ENCODE measurements at places on chromosomes 11 and 22.

- no peak for DNase-seq
These were observed 11.2 kb upstream of the RAB3IL1 start for GRCh38 chr11:61928606-61929005.

GRCh38 chr11:124108156-124108555, 7.1 kb upstream of the VWA5A start:
- no peak for DNase-seq

DNA sequence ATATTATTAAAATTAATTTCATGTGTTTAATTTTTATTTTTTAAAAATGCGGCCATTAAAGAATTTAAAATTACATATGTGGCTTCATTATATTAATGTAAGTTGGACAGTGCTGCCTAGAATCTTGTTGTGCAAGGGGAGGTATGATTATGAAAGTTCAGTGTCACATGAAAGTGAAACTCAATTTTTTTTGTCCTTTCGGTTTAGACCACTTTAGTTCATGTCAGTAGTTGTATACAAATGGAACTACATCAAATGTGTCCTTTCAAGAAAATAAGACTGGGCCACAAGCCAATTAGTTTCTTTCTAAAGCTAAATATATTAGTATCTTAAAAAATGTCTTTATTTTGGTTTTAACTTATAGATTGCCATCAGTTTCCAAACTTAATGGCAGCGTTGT, 35.7 kb downstream of the TBCEL start:
- DNase-seq: no peak

- no peak for DNase-seq
These were observed 68.1 kb downstream of the GRIK4 start for GRCh38 chr11:120579611-120580031.

- no peak for DNase-seq
These were observed 21.6 kb downstream of the GPR83 start for GRCh38 chr11:94379613-94380012.

DNA sequence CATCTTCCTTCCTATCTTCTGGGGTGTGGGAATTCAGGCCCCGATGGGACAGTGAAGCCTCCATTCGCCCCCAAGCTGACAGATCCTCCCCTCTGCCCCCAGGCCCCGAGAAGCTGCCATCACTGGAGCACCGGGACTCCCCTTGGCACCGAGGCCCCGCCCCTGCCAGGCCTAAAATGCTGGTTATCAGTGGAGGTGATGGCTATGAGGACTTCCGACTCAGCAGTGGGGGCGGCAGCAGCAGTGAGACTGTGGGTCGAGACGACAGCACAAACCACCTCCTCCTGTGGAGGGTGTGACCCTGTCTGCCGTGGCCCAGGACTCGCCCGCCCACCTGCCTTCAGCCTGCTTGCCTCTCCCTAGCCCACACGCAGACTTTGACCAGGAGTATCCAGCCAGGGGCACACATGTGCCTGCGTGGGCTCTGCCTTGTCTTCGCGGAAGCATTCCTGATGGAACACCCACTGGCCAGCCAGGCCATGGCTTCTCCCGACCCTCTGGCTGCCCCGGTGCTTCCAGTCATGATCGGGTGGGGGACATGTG, 8.6 kb upstream of the RELT start:
- no peak for DNase-seq

DNA sequence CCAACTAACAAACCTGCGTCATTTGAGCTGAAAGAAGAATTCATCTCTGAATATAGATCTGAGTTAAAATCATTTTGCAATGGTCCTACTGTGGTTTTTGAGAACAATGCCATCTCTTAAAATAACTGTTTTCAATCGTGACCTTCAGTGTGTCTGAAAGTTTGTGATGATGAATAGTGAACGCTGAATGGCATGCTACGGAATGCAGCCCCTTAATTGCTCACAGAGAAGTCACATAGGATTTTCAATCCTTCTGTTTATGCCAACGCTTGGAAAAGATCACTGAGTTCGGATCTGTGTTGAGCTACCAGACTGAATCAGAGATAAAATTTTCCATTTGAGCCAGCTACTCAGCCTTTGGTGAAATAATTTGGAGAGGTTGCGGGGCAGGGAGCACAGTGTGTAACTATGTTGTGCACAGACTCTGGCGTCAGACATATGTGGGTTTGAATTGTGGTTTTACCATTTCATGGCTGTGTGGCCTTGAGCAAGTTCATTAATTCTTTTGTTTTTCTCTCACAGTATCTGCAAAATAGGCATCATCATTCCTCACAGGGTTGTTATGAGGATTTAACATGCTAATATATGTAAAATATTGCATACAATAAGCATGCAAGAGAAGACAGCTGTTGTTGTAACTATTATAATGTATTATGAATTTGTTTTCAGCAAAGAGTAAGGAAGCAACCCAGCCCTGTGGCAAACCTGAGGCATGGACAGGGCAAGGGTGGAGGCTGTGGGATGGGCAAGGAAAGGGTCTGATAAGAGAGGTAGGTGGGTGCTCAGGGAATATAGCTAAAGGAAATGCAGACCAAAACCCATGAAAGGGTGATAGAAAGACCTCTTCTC, 679.9 kb downstream of the KCNA4 start:
- DNase-seq: no peak

DNA sequence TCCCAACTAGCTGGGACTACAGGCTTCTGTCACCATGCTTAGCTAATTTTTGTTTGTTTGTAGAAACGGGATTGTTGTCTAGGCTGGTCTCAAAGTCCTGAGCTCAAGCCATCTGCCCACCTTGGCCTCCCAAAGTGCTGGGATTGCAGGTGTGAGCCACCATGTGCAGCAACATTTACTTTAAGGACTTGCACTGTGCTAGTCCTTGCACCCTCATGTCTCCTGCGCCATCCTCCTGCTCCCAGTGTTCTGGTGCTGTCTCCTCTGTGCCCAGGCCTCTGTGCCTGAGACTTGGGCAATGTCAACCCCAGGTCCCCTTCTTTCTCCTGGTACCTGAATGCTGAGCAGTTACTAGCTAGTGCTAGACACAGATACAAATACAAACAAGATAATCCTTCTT, 26.7 kb downstream of the WEE1 start:
- no peak for DNase-seq

GRCh38 chr11:70568814-70569617, 170.7 kb downstream of the CTTN start:
- no peak for DNase-seq

GRCh38 chr11:79546351-79546750, 105.5 kb upstream of the TENM4 start:
- DNase-seq: no peak

DNA sequence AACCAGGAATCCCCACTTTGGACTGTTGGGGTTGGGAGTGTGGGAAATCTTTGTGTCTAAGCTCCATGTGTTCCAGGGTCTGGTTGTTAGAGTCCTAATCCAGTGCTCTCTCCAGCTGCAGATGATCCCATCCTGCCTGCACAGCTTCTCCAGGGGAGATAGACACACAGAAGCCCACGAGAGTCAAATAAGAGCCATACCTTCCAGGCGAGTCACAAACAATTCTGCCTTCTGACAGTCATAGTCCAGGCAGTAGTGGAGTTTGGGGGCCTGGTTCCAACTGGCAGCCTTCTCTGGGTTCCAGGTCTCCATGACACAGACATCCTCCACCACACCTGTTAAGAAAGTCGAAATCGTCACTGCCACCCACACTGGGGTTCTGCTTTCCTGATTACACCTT, 32.1 kb downstream of the SYT13 start:
- DNase-seq: no peak

DNA sequence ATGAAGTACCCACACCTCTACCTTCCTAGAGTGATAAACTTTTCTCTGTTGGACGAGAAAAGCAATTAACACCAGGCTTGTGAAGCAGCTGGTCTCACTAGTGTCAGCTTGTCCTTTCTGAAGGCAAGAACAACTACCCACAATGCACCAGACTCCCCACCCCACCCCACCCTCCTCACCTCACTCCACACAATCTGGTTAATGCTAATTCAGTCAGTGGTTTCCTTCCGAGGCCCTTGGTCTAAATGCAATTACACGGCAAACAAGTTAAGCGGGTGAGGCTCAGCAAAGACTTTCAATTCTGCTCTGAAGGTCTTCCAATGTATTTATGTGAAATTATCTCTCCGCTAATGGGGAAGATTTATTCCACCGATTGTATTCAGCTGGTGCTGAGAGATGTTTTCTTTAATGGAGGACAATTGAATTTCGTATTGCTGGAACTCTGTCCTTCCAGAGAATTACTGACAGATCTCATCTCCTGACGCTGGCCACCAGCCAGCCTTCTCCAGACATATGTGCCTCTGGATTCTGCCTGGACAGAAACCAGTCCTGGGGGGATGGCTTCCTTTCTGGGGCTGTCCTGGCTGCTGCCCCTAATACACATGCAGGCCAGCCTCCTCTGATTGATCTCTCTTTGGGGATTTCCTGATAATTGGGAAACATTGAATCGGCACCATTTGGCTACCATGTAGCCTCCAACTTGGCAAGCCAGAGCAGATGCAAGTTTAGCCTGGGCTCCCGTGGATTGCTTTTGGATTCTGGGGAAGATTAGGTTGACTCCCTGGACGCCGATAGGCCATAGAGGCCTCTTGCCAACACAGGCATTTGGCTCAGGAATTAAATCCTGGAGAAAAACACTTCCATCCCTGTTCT, 165.8 kb upstream of the NARS2 start:
- DNase-seq: no peak

GRCh38 chr22:17283423-17283822, 64.2 kb upstream of the ADA2 start:
- no peak for DNase-seq

- DNase-seq: no peak
These were observed 906.3 kb downstream of the DLG2 start for GRCh38 chr11:84720706-84721402.

- DNase-seq: no peak
These were observed 16.9 kb upstream of the TMA7B start for GRCh38 chr22:39943337-39943736.

DNA sequence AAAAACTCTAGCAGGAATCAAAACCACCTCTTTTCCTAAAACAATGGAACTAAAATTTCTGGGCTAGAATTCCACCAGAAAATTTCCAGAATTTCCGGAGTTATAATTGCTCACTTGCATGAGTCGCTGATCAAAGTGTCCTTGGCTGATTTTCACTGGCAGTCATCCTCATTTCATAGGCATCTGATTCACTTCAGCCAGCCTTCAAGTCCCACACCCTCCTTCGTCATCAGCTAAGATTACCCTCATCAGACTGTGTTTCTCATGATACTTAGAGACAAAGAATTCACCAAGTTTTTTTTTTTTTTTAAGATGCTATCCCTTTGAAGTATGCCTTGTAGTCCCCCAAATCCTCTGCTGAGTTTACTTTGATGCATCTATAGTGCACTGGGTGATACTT, 71.5 kb upstream of the RAB38 start:
- DNase-seq: no peak
